ENCODE measurements at places on chromosomes 5 and 9.

DNA sequence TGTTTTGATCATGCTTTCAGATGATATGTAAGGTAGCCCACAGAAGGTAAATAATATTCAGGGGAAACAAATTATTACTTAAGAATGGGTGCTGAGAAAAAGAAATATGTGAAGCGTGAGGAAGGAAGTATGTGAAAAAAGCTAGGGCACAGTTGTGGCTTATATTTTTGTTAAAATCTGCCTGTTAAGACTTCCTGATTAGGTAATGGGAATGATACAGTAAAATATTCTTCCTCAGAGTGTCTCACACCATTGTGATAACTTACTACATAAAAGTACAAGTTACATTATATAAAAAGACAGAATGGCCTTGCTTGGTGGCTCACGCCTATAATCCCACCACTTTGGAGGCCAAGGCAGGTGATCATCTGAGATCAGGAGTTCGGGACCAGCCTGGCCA, 18.7 kb upstream of the PARP8 start:
- no peak for DNase-seq

DNA sequence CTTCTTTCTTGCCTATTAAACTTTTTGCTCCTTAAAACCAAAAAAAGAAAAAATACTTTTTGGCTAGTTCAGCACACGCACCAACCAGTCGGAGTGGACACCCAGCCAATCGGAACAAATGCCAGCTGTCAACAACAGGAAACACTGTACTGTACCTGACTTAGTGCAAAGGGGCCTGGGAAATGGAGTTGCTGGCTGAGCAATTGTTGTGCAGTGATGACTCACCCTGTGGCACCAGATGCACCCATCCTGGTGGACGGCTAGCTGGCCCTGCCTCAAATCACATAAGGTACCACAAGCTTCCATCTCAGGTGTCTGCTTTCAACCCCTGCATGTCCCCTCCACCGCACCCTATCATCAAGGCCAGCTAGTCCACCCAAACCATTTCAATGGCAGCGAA, 20.9 kb downstream of the FOXE1 start:
- no peak for DNase-seq

DNA sequence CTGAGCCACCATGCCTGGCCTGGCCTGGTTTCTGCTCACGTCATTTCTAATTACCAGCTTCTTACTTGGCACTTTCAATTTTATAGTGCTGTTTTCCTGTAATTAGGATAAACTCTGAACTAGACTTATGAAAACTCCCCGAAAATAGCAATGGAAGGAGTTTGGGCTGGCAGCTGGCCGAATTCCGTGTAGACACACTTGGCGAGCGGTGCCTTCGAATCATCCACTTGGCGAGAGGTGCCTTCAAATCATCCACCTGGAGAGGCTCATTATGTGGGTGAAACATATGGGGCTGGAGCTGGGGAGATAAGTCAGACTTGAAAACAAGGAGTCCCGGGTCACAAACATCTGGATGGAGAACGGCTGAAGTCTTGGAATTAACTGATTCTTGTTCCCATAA, 203.7 kb downstream of the ROR2 start:
- DNase-seq, result no peak

- DNase-seq, result no peak
These were observed 24.7 kb downstream of the F2RL2 start for GRCh38 chr5:76598531-76598930.

DNA sequence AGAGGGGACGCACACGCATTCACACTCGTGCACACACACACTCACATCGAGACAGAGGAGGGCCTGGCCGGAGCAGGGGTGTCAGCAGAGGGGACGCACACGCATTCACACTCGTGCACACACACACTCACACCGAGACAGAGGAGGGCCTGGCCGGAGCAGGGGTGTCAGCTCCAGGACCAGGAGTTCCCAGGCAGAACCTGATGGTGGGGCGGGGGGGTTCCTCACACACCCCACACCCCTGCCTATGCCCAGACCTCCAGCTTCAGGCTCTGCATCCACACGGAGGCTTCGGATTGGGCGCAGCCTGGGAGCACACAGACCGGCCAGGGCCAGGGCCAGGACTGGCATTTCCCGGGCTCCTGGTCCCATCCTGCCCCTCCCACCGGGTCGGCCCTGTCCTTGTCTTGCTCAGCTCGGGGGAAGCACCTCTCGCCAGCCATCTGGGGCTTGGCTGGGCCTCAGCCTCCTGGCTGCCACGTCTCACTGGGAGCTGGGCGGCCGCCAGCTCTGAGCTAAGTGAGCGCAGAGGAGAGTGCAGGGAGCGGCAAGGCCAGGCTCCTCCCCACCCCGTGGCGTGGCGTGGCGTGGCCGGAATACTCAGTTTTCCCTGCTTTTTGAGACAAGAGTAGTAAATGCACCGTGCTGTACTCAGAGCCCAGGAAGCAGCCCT, 31.3 kb downstream of the ADAMTS2 start:
- DNase-seq, result no peak

GRCh38 chr9:128414461-128414860, 6.2 kb upstream of the CERCAM start:
- DNase-seq, result no peak

GRCh38 chr5:125045646-125046045, 299.2 kb upstream of the ZNF608 start:
- DNase-seq, result no peak

- no peak for DNase-seq
These were observed 18.5 kb upstream of the EXOC3 start for GRCh38 chr5:424301-425110.

DNA sequence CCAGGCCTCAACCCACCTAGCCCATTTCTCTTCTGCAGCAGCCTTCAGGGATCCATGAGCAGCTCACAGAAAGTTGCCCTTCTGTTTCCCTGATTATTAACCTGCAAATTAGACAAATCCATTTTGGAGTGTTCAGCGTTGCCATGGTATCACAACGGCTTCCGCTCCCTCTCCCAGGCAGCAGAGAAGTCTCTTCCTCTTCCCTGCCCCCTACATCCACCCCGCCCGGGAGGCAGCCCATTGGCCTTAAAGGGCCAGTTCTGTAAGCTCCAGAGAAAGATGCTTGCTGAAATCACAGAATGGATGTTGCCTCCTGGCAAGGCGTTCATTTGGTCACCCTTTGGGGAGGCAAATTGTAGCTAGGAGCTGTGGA, 47.7 kb upstream of the BOD1 start:
- no peak for DNase-seq
